Fibroblast of villous mesenchyme (primary cell): ENCODE measurements at places on chromosomes 7 and 10.

- no peak for DNase-seq
Measured at GRCh38 chr10:116352125-116352524, 27.9 kb downstream of the CCDC172 start.

DNA sequence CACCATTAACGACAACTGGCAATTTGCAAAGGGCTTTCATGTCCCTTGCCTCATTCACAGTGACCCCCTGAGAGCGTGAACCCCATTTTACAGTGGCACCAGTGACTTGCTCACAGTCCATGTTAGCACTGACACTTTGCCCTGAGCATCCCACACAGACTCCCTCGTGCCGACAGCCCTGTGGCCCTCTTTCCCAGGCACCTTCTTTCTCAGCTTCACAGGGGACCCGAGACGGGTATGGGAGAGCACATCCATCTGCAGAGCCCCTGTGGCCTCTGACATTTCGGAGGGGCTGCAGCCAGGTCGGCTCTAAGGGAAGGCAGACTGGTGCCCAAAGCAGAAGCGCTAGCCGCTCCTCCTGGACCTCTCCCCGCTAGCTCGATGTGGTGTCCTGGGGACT lies 10.8 kb downstream of the LOXL4 start:
- DNase-seq = no peak

- no peak for DNase-seq
Measured at GRCh38 chr7:114298011-114298410, 116.6 kb upstream of the FOXP2 start.

DNA sequence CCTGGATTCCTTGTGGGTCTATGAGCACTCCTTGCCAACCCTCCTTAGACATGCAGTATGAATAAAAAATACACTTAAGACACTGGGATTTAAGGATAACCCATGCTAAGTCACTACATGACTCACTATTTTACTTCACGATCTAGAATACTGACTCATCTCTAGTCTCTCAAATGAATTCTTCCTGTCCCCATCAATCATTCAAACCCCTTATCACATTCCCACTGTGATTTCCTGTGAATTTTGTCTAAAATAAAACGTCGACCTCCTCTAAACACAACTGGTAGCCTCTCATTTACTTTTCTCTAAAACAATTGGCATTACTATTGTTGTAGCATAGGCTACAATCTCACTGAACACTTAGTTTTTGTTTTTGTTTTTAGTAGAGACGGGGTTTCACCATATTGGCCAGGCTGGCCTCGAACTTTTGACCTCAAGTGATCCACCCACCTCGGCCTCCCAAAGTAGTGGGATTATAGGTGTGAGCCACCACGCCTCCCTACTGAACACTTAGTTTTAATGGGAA lies 3.9 kb upstream of the IQUB start:
- DNase-seq = peak; percentile 66

GRCh38 chr7:13604178-13604577 lies 385.3 kb downstream of the ETV1 start:
- DNase-seq = no peak

DNA sequence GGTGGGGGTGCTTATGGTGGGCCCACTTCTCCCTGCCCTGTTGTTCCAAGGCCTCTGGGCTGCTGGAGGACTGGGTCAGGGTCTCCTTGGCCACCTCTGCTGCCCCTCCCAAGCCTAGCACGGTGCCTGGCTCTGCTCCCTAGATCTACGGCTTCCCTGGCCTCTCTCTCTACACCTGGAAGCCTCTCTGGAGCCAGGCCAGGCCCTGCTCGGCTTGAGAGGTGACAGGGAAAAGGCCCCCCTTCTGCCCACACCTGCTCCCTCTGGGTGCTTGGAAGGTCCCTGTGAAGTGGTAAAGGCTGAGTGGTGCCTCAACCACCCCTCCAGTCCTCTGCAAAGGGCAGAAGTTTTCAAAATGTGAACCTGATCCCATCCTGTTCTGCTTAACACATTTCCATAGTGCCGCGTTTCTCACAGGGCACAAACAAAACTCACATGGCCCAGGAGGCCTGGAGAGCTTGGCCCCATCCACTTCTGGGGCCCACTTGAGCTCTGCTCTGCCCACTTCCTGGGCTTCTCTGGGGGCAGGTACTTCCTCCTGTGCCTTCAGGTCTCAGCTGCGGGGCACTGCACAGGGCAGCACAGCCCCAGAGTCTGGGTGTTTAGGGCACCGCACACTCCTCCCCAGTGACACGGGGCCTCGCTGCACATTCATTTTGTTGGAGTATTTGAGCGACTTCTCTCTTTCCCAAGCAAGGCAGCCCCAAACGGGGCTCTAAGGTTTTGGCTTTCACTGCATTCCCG lies 169.9 kb downstream of the PIP4K2A start:
- no peak for DNase-seq

DNA sequence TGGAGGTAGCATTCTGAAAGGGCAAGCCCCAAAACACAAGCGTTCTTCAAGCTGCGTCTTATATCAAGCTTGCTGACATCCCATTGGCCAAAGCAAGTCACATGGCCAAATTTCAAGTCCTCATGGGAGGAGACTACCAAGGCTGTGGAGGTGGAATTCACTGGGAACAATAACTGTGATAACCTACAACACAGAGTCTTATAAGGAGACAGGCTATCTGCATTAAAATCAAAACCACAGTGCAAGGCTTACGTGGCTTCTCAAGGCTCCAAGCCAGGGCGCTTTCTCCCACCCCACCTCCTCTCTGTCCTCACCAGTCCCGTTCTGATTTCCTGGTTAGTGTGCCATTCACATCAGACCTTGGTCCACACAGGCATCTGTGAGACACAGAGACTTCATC lies 39.4 kb downstream of the ADRB1 start:
- DNase-seq = no peak

- DNase-seq = peak; percentile 39
Measured at GRCh38 chr7:129719980-129720732, 108.6 kb downstream of the NRF1 start.

DNA sequence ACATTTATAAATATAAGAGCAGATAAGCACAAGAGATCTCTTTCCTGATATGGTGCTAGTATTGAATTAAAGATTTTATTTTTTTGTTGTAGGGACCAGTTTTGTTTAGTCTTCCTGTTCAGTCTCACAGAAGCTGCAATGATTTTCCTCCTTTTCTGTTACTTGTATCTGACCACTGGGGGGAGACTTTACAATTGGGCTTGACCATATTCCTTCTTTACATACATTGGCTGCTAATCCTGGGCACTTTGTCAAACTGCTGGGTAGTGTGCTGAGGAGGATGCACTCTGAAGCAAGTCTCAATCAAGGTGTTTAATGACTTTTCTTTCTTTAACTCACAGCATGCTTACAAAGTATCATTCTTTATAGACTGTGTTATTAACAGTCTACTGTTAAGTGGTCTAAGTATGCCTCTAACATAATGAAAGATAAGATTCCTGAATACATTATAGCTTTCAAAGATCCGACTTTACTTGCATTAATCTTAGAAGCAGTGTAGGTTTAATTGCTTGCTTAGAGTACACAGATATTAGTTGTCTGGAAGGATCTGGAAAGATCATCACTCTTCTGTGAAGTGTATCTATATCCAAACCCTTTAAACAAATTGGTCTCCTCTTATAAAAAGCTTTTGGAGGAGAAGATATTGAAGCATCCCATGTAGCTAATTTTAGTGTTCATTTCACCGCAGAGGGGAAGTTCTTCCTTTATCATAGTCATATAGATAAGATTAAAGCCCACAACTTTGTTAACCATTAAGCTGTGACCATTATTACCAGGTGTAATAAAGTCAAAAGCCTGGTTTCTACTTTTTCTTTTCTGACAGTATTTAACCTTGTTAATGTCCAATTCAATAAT lies 3.1 kb downstream of the PALS2 start:
- DNase-seq = peak; percentile 76

DNA sequence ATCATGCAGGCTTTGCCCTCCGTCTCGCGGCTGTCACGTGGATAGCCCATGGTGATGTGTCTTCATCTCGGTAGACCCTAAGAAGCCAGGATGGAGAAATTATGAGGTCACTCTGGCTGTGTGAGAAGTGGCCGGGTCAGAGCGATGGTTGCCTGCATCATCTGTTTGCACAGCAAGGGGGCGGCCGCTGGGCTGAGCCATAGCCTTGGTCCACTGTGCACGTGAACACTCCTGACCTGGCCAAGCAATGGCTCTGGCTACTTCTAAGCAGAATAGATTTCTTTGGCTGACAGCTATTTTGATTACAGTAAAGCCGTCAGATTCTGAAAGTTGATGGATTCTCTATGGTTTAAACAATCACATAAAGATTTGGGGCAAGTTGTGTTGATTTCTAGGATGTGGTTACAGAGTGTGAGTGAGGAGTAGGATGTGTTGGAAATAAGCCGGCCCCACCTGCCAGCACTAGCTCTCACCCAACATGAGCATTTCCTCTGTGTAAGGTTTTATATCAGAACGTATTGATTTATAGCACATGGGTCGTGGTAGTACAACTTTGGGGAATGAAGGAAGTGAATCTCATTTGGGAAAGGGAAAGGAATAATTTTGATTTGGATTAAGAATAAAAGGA lies 214.4 kb upstream of the GPR26 start:
- DNase-seq = no peak

- DNase-seq = no peak
Measured at GRCh38 chr7:114180556-114181266, 233.9 kb upstream of the FOXP2 start.

GRCh38 chr10:21530641-21531040 lies 3.4 kb upstream of the MLLT10 start:
- no peak for DNase-seq

DNA sequence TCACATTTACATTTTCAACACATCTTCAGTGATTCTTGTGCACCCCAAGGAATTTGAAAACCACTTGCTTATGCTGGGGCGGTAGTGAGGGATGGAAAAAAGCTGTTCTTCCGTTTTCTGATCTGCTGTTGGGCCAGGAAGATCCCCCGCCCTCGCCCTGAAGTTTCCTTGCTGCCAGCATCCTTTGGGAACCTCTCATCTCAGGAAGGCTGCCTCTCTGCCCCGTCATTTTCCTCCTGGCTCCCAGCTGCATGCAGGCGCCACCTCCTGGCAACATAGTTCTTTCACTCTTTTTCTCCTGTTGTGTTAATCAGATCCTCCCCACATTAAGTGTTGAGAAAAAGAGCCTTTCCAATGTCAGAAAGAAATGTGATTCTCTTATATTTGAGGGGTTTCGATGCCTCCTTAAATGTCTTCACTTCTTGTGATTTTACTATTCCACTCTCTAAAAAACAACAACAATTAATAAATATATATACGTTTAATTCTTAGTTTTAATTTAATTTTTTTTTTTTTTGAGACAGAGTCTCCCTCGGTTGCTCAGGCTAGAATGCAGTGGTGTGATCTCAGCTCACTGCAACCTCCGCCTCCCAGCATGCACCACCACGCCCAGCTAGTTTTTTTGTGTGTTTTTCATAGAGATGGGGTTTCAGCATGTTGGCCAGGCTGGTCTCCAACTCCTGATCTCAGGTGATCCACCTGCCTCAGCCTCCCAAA lies 122.9 kb downstream of the RALA start:
- DNase-seq = peak; percentile 74

GRCh38 chr10:29202386-29202940 lies 86.4 kb upstream of the LYZL1 start:
- no peak for DNase-seq

- no peak for DNase-seq
Measured at GRCh38 chr7:79319369-79319768, 134.1 kb downstream of the MAGI2 start.

DNA sequence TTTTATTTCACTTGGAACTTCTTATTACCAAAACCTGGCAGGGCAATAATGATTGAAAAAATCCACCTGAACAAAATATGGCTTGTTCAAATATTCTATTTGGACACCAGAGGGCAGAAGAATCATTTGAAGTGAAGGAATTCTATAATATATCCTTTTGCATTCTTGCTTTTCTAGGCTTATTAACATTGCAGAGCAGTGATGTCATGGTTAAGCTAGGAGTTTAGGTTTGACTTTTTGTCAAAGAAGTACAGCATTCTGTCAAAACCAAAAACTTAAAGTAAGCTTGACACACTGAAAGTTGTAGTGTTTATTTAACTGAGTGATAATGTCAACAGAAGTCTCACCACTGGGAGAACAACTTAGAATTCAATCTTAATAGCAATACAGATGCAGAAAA lies 156.0 kb downstream of the SEMA3D start:
- DNase-seq = peak; percentile 54

GRCh38 chr7:140676306-140676705 lies 3.6 kb downstream of the ADCK2 start:
- DNase-seq = no peak

DNA sequence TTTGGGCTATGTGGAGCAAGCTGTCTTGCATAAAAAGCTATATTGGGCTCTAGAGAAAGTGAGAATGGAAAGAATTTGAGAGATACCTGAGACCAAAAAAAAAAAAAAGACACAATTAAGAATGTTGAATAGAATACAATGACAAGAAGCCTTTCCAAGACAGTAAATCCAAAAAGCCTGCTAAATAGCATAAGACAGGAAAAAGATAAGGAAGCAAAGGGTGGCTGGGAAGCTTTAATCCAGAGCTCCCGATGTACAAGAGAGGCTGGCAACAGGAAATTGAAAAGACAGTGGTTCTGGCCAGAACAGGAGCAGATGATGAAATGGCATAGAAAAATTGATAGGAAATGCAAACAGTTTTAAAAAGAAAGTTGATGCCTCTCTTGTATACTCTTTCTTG lies 174.9 kb downstream of the CACNA2D1 start:
- DNase-seq = no peak

GRCh38 chr7:113790025-113790424 lies 128.8 kb downstream of the PPP1R3A start:
- no peak for DNase-seq

GRCh38 chr10:6153845-6154244 lies 48.9 kb upstream of the PFKFB3 start:
- DNase-seq = no peak

- peak; percentile 70 for DNase-seq
Measured at GRCh38 chr7:151672716-151673115, 153.0 kb upstream of the RHEB start.

- no peak for DNase-seq
Measured at GRCh38 chr7:88276605-88277153, 30.0 kb downstream of the STEAP4 start.

GRCh38 chr10:27373566-27374160 lies 130.4 kb upstream of the RAB18 start:
- no peak for DNase-seq

DNA sequence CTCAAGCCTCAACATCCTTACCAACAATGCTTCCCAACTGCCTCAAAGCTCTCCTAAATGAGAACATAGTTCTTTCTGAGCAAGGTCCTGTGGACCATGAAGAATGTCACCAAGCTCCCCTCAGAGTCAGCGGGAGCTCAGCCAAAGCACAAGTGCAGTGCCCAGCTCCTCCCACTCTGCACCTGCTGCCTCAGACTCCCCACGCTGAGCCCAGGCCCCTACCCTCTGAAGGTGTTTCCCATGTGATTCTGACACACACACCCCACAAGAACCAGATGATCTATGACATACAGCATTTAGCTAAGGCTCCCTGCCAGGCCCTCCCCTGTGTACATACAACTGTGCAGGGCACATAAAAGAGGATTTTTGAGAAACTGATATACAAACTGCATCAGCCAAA lies 19.2 kb downstream of the ERCC6 start:
- no peak for DNase-seq

GRCh38 chr10:69242040-69242851 lies 22.1 kb downstream of the HKDC1 start:
- no peak for DNase-seq
